ENCODE measurements at places on chromosomes 1 and 21.

- DNase-seq = no peak
Observed at GRCh38 chr1:121443001-121443540, 258.3 kb downstream of the SRGAP2C start.

- no peak for DNase-seq
Observed at GRCh38 chr1:163922743-163923201, 601.0 kb downstream of the NUF2 start.

GRCh38 chr1:9859281-9860014, 35.7 kb upstream of the CLSTN1 start:
- no peak for DNase-seq

- DNase-seq = no peak
Observed at GRCh38 chr1:59815892-59816291, 1.1 kb downstream of the HOOK1 start.

- no peak for DNase-seq
Observed at GRCh38 chr21:17786071-17786850, 32.9 kb downstream of the C21orf91 start.

GRCh38 chr1:174391716-174392115, 56.0 kb upstream of the GPR52 start:
- DNase-seq = no peak

GRCh38 chr1:223156343-223156742, 13.3 kb upstream of the TLR5 start:
- no peak for DNase-seq

DNA sequence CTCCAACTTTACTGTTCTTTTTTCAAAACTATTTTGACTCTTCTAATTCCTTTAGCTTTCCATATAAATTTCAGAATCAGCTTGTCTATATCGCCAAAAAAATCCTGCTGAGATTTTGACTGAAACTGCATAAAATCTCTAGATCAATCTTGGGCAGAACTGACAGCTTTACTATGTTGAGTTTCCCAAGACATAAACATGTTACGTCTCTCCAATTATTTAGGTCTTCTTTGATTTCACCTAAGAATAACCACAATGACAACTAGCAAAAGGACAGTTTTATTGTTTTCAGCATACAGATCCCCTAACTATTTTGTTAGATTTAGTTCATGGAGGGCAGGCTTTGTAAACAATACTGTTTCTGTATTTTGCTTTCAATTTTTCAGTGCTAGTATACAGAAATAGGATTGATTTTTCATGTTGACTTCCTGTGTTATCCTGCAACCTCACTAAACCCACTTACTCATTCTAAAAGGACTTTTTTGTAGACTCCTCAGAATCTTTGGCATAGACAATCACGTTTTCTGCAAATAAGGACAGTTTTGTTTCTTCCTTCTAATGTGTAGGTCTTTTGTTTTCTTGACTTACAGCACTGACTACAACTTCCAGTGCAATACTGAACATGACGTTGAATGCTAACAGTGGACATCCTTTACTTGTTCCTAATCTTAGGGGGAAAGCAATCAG, 63.4 kb downstream of the NPHP4 start:
- no peak for DNase-seq

DNA sequence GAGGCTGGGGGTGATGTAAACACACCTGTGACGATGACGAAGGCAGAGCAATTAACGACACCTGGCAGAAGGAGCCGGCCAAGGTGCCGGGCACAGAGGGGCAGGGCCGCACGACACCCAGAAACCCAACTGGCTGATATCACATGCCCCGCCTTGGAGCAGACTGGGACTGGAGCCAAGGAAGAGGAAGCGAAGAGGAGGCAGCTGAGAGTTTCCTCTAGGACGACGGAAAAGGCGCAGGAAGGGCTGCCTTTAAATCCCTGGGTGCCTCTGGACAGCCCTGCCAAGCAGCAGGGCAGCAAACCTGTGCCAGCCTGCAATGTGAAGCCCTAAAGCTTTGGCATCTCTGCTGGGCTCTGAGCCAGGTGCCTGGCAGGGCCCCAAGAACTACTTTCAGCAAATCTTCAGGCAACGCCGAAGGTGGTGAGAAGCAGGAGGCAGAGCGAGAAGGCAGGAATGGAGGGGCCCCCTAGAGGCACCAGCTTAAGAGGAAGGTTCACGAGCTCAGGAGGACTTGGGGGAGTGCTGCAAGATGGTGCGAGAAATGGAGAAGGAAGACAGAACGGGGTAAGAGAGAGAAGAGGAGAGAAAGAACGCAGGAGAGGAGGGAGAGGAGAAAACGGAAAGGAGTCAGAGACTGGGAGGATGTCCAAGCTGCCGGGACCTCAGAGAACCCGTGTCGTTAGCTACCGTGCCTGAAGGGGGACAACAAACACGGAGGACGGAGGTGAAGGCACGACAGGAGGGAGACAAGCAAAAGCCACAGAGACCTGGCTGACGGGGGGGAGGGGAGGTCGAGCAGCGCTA, 25.3 kb upstream of the PEF1 start:
- DNase-seq = peak; percentile 90

DNA sequence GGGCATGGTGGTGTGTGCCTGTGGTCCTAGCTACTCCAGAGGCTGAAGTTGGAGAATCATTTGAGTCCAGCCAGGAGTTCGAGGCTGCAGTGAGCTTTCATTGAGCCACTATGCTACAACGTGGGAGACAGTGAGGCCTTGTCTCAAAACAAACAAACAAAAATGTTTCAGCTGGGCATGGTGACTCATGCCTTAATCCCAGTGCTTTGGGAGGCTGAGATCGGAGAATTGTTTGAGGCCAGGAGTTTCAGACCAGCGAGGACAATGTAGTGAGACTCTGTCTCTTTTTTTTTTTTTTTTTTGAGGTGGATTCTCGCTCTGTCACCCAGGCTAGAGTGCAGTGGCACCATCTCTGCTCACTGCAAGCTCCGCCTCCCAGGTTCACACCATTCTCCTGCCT, 5.0 kb upstream of the RPL5 start:
- no peak for DNase-seq

DNA sequence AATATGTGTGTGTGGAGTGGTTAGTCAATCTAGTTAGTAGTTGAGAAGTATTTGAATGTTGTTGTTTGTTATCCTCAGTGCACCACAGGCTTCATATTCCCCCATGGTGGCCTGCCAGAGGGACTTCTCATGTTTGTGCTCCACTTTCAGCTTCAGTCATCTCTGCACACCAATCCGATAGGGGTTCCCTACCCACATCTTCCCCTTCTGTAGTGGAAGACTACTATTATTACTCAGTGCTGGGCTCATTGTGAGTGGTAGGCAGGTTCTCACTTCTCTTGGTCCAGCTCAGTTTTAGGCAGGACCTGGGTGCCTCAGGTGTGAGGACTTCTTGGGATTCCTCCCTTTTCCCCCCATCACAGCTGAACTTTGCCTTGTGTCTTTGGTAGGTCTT, 14.2 kb downstream of the MT1HL1 start:
- DNase-seq = no peak

- no peak for DNase-seq
Observed at GRCh38 chr1:186308264-186309060, 66.6 kb downstream of the TPR start.

GRCh38 chr1:161902182-161902581, 121.5 kb downstream of the OLFML2B start:
- no peak for DNase-seq

DNA sequence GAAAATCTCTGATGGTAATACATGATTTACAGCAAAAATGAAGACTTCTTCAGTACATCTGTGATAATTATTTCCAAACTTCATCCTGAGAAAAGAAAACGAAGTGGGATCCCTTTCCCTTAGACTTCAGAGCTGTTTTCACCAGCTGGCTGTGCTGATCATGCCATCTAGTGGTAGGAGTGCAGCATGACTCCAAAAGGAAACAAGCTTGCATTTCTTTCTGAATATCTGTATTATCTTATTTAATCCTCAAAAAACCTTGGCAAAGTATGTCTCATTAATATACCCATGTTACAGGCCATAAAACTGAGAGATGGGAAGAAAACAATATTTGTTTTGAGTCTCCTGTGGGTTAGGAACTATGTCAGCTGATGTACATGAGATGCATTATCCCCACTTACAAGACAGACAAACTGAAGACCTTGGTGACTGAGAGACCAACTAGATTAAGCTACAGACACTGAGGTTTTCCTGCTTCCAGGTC, 9.8 kb upstream of the GJA8 start:
- no peak for DNase-seq

DNA sequence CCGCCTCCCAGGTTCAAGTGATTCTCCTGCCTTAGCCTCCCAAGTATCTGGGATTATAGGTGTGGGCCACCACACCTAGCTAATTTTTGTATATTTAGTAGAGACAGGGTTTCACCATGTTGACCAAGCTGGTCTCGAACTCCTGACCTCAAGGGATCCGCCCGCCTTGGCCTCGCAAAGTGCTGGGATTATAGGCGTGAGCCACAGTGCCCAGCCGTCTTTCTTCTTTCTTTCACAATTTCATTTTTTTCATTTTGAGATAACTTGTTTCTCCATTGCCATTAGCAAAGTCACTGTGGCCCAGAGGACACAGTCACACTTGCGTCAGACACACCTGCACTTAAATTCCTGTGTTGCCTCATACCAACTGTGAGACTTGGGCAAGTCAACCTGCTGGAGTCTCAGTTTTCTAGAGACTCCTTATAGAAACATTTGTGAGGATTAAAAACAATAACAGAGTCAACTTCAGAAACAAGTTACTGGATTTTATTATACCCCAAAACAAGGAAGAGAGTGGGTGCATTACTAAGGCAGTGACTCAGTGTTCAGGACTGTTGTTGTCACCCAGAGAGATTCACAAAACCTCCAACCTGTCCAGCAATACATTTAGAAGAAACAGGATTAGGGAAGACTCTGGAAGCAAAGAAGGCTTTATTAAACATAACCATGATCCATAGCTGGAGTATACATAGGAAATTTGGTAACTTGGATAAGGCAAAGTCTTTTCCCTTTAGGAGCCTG, 2.6 kb downstream of the TEDDM1 start:
- DNase-seq = no peak

DNA sequence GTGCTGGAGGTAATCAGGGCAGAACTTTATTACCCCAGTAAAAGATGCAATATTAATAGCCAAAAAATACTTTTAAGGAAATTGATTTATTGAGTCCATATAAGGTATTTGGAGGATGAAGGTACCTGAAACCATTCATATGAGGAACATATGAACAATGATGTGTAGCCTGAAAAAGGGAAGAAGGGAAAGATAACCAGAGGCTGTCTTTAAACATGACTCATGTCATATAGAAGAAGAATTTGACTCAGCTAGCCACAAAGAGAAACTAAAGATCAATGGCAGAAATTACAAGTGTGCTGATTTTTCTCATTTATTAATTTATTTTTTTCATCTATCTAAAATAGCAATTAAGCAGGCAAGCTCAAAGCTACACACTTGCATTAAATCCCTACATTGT, 136.2 kb upstream of the DUSP10 start:
- DNase-seq = no peak

- no peak for DNase-seq
Observed at GRCh38 chr1:8182034-8182761, 135.7 kb upstream of the SLC45A1 start.

GRCh38 chr1:61170328-61171238, 88.2 kb downstream of the NFIA start:
- DNase-seq = no peak

DNA sequence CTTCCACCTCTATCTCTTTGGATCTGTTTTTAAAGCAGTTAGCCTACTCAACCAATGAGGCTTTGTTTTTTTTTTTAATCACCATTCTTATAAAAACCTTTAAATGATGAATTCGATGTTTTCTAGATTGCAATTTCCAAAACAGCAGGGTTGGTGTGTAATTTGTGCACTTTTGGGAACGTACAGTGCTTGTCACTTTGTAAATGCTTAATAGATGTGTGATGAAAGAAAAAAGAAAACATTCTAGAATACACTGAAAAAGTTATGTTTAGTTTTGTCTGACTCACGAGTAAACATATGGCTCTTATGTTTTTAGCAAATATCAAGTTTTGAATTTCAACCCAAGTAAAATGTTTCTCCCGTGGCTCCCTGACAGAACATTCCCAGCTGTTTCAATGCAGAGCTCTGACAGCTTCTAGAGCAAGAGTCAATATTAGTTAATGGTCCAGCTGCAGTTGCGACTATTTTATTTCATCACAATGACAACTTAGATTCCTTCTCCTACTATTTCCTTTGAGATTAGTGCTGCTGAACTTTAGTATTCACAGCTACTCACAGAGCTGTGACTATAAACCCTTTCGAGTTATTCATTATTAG, 362.5 kb upstream of the ADAMTS5 start:
- no peak for DNase-seq

- no peak for DNase-seq
Observed at GRCh38 chr1:85411567-85412305, 53.2 kb downstream of the DDAH1 start.

DNA sequence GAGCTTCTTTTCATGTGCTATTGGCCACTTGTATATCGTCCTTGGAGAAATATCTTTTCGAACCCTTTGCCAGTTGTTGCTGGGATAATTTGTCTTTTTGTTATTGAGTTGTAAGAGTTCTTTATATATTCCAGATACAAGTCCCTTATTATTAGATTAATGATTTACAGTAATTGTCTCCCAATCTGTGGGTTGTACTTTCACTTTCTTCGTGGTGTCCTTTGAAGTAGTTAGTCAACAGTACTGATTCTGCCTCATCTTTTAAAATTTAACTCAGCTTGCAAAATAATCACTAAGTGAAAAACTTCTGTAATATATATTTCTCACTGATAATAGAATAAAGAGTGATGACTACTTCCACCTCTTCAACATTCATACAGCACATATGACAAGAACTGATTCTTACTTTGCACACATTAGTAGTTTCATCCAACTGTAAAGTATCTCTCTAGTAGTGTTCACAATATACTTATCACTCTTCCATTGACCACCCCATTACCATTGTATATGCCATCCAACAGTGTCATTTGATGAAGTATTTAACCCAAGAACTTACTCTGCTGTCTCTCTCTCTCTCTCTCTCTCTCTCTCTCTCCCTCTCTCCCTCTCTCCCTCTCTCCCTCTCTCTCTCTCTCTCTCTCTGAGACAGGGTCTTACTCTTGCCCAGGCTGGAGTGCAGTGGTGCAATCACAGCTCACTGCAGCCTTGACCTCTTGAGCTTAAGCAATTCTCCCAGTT, 104.2 kb upstream of the DMRTA2 start:
- DNase-seq = no peak

- DNase-seq = no peak
Observed at GRCh38 chr1:68454534-68454933, 4.8 kb upstream of the RPE65 start.

DNA sequence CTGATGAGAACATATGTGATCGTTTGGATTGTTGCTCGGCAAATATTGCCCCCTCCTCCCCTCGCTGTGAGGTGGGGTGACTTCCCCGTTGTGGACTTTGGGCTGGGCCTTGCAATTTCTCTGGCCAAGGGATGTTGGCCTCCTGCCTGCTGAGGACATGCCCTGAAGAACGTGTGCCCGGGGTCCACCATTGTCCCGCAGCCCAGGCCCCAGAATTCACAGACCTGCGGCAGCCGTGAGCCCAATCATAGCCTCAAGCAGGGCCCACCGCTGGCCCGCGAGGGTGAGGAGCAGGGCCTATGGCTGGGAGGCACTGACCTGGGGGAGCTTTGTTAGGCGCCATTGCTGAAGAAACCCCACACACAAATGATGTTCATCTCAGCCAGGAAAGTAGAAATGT, 58.3 kb upstream of the ACTRT2 start:
- DNase-seq = peak; percentile 11
